ENCODE measurements at places on chromosomes 5 and 9.

GRCh38 chr5:169279125-169279524 is 21.8 kb downstream of the SLIT3 start:
- no peak for DNase-seq

GRCh38 chr5:74816875-74817274 is 49.3 kb downstream of the FAM169A start:
- DNase-seq, result no peak

- no peak for DNase-seq
Measured at GRCh38 chr5:33894566-33894965, 2.8 kb upstream of the ADAMTS12 start.

DNA sequence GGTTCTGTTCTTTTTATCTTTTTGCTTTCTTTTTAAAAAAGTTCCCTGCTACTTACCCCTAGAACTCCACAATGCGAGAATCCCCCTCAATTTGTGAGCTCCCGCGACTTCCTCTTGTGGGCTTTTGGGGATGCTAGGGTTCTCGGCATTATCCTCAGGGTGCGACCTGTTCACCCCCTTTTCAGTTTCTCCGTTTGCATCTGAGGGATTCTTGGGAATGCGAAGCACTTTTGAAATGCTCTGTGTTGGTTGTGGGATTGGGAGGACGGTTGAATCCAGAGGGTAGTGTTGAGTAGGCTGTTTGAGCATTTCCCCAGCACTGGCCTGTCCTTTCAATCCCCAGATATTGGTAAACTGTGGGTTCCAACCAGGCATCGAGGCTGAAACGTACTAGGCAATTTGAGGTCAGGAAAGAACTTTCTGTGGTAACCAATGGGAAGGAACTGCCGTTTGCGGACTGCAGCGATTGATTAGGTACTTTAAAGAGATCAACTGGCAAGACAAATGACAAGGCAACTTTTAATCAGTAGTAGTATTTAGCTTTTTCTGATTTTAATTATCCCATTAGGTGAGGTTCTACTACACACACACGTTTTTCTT is 415 bp downstream of the XRCC4 start:
- peak; percentile 35 for DNase-seq

DNA sequence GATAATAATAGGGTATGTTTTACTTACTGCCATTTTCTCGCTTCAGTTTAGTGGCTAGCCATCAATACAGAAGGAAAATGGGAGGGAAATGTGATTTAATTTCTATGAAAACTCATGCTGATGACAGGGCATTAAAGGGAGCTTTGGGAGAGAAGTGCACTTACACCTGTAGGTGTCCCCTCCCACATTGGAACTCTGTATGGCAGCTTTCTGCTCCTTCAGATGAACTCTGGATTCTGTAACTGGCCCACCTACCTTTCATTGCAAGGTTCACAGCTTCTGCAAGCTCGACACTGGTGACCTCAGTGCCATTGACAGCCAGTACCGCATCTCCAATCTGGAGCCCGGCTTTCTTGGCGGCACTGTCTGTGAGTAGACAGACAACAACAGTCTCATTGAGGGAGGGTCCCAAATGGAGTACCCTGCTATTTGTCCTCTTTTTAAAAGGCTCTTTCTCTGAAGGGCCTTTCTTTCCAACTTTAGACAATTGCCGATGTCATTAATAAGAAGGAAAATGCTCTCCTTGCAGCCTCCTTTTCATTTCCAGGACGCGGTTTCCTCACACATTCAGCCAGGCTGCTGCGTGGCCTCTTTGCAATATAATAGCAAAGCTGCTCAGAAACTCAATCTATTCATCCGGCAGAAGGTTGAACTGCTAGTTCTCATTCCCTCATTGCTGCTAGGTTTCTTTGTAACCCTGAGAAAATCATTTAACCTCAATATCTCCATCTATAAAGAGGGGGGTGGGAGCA is 63.6 kb downstream of the NUDT12 start:
- DNase-seq, result no peak

DNA sequence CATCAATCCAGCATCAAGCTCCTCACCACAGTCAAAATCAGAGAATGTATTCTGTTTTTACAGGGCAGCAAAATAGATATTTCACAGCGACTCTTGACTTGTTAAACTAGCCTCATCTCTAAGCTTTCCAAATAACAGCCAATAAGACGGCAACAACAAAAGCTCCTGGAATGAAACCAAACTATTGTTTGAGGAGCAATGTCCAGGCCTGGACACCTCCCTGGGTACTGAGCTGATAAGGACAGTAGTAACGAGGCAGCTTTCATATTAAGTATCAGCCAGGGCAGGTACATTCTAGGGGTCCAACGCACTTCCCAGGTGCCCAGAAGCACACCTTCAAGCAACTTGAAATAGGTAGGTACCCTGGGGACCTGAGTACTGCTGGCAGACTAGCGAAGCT is 260.3 kb downstream of the ENC1 start:
- DNase-seq, result no peak

DNA sequence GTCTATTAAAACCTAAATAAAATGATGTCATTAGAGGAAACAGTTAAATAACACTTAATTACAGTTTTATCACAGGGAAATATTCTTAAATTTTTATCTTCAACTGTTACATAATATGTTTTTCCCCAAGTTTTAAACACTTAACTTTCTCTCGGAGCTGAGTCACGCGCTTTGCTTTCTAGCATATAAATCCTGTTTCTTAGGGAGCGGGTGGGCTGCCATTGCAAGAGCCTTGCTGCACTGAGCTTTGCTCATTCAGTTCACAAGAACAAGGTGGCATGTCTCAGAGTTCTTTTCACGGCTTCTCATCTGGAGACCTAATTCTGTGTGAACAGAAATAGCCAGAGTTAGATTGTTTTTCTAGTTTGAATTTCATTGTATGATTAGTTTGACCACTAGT is 166.1 kb downstream of the ZSWIM6 start:
- no peak for DNase-seq

GRCh38 chr9:76624391-76625048 is 139.7 kb upstream of the PCA3 start:
- no peak for DNase-seq

DNA sequence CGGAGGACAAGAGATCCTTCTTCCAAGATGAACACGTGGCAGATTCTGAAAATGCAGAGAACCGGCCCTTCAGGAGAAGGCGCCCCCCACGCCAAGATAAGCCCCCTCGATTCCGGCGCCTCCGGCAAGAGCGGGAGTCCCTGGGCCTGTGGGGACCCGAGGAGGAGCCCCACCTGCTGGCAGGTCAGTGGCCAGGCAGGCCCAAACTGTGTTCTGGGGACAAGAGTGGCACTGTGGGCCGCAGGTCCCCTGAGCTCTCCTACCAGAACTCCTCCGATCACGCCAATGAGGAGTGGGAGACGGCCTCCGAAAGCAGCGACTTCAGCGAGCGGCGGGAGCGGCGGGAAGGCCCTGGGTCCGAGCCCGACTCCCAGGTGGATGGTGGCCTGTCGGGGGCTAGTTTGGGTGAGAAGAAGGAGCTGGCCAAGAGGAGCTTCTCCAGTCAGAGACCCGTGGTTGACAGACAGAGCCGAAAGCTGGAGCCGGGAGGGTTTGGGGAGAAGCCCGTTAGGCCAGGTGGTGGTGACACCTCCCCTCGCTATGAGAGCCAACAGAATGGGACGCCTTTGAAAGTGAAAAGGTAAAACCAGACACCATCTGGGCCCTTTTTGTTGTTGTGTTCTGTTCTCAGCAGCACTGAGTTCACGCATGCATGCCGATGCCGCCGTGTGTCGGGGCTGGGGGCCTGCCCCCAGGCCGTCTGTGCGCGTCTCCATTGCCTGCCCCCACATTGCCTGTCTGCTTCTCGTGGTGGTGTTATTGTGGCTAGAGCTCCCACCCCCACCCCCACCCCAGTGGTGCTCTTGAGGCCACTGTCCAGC is 26.6 kb upstream of the POMT1 start:
- DNase-seq, result no peak

DNA sequence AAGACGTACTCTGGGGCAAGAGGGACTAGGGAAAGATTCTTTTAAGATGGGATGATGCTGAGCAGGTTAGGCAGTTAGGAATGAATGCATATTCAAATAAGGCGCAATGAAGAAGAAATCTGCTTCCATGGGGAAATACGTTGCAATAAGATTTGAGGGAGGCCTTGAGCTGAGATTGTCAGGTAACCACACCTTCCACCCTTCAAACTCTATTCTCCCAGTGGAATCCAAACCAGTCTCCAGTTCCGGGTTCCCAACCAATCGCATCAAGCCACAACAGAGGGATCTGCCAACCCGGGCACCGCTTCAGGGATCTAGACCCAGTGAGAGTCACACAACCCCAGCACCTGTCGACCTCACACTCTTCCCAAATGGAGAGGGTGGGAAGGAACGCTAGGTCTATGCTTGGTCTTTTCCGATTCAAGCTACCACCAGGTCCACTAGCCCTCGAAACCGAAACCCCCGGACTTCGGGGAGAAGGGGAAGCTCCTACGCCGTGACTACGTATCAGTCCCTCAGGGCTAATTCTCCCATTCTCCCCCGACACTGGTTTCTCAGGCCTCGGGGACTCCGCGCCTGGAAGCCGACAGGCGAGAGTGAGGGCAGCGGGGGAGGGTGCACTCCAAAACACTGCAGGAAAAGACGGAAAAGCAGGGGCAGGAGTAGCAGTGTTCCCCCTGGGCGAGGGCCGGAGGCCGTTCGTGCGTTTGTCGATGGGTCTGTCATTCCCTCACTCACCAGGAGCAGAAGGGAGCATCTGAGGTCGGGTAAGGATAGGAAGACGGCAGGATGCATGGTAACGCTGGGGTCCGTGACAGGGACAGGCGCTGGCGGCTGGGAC is 534 bp downstream of the ERP44 start:
- DNase-seq, result peak; percentile 56

GRCh38 chr5:180343110-180343830 is 9.9 kb downstream of the GFPT2 start:
- no peak for DNase-seq

- DNase-seq, result no peak
Measured at GRCh38 chr5:52554293-52554692, 233.4 kb upstream of the ITGA1 start.

- no peak for DNase-seq
Measured at GRCh38 chr9:115374724-115375268, 256.8 kb upstream of the TNC start.

DNA sequence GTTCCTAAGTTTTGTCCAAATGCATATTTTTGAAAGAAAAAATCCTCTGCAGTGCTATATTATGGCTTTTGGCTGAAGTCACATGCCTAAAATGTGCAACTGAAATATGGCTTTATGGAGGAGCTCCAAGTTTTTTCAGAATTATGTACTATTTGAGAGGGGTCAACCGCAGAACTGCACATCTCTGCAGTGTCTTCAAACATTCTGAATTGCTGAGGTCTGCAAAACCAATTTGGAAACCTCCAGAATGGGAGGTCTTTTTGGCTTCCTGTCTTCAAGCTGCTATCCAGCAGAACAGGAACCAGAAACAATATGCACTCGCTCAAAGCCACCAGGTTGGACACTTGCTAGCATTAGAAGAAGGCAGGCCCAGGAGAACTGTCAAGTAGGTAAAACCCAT is 376.0 kb upstream of the PAPPA start:
- no peak for DNase-seq

DNA sequence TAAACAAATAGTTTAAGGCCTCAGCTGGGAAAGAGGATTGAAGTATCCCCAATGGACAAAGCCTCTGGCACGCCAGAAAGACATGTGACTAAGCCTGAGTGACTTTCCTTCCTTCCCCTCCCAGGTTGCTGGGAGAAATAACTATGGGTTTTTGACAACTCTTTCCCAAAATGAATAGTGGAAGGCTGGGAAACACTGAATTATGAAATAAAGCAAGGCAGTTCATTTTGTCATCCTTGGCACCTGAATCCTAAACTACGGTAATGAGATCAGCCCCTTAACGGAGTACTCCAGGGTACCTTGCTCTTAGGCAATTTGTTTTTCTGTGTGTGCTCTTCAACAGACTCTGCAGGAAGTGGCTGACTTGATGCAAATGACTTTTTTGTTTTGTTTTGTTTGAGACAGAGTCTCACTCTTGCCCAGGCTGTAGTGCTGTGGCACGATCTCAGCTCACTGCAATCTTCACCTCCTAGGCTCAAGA is 75.2 kb downstream of the LMNB1 start:
- DNase-seq, result peak; percentile 33

GRCh38 chr5:43230707-43231106 is 38.7 kb downstream of the NIM1K start:
- DNase-seq, result no peak

GRCh38 chr9:109602987-109603386 is 104.9 kb upstream of the PTPN3 start:
- DNase-seq, result no peak

DNA sequence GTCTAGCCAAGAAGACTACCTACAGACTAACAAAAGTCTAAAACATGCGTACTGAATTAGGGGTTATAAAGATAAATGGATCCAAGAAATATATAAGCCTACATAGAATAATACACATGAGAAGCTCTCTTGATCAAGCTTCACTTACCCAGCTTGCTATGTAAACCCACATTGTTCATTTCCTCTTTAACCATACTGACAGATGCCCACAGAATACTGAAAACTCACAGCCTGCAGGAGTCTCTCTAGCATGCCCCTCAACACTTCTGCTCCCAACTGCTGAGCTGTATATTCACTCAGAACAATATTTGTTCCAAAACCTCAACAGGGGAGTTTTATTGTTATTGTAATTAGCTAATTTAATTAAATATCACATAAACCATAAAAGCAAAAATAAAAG is 52.4 kb downstream of the RFX3 start:
- DNase-seq, result no peak

GRCh38 chr5:167582283-167582682 is 709.2 kb upstream of the WWC1 start:
- DNase-seq, result no peak

DNA sequence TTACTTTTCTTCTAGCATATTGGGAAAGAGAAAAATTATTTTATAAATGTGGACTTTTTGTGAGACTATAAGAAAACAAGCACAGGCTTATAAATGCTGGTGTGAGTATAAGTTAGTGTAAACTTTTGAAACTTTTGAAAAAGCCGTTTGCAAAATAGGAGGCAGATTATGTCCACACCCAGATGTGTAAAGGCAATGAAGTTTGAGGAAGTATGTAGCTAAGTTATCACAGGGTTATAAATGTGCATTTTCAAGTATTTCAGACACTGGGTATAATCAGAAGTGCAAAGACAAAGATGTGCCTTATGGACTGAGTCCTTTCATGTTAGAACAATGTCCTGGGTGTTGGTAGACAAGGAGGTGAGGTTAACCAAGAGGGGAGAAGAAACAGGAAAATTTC is 85.5 kb downstream of the ANXA1 start:
- no peak for DNase-seq

DNA sequence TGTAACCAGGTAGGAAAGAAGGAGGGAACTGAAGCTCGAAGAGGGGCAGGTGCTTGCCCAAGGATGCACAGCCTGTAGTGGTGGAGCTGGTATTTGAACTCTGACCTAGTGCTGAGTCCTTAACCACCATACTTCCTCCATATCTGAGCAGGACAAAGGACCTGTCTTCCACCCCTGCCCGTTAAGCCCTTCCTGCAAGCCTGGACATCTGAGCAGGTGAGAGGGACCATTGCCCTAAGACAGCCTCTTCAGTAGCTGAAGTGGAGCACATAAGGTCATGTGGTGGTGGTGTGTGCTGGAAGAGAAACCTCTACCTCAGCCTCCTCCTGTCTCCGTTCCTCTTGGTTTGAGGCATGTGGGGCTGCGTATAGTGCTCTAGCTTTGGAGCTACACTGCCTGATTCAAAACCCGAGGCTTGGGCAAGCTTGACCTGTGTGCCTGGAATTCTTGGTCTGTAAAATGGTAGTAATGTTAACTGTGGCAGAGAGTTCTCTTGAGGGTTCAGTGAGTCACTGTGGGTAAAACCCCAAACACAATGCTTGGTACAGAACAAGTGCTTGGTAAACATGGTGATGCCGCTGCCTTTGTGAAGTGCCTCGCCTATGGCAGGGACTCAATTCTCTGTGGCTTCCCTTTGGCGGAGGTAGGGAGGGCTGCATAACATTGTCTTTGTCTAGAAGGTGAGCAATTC is 7.4 kb downstream of the GALNT10 start:
- peak; percentile 71 for DNase-seq

- no peak for DNase-seq
Measured at GRCh38 chr9:79776581-79776980, 204.8 kb downstream of the TLE4 start.
